ENCODE measurements at places on chromosomes 5 and 9. TPM values are rescaled to one million over a fixed set of nuclear protein-coding genes. Genes with fewer than 3 reads are reported as not detected.

DNA sequence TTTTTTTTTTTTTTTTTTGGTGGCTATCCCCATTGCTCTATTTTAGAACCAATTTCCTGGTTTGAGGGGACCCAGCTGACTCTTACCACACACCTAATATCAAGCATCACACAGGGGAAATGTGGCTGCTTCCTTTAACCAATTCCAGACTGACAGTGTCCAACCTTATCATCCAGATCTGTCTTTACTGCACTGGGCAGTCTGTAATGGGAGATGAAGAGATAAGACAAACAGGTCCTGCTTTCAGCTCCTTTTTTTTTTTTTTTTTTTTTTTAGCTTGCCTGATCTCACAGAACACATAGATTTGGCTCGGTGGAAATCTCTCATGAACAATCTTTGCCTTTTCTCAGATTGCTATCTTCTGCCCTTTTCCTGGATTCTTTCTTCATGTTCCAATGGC is 198.8 kb upstream of the TYRP1 start:
- H3K4me1 ChIP-seq, result no peaks in the 10 kb centered on the region
- no peak overlapping the region for H3K4me3 ChIP-seq
- H3K27me3 ChIP-seq, result no peaks in the 10 kb centered on the region
- H3K36me3 ChIP-seq, result no peaks in the 10 kb centered on the region
- no peak overlapping the region for H3K27ac ChIP-seq

GRCh38 chr9:121801579-121801978 is 150.1 kb downstream of the DAB2IP start:
- no peak for DNase-seq
- no peaks in the 10 kb centered on the region for H3K4me1 ChIP-seq
- no peaks in the 10 kb centered on the region for H3K36me3 ChIP-seq
- no peak overlapping the region for H3K27ac ChIP-seq
- H3K4me3 ChIP-seq, result no peak overlapping the region

- H3K36me3 ChIP-seq, result no peaks in the 10 kb centered on the region
- H3K4me1 ChIP-seq, result peaks cover 3% of the 10 kb centered on the region
- H3K27ac ChIP-seq, result no peak overlapping the region
These were observed 56.1 kb downstream of the AGXT2 start for GRCh38 chr5:34991486-34992238.

INSYN2B gene
- 0.28 TPM for total RNA-seq

PROB1 gene
- 3.8 TPM for total RNA-seq

DEPDC1B gene
- total RNA-seq, result 0.50 TPM
